ENCODE measurements at places on chromosomes 12 and 14.

DNA sequence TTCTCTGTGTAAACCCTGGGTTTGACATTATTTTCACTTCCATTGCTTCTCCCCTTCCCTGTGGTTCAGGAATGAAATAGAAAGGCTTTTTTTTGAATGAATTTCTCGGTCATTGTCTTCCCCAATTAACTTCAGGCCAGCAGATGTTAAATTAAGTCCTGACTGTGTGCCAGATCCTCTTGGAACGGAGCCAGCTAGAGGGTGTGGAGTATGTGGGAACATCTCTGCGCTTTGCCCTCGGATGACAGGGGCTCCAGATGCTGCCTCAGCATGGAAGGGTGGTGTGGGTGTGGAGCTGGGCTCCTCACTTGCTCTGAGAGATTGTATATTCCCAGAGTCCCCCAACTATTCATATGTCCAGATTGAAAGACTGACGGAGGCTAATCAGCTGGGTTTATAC lies 13.1 kb downstream of the KRT85 start:
- DNase-seq = no peak

- peak; percentile 44 for DNase-seq
These were observed 59.4 kb upstream of the AMIGO2 start for GRCh38 chr12:47139000-47139681.

DNA sequence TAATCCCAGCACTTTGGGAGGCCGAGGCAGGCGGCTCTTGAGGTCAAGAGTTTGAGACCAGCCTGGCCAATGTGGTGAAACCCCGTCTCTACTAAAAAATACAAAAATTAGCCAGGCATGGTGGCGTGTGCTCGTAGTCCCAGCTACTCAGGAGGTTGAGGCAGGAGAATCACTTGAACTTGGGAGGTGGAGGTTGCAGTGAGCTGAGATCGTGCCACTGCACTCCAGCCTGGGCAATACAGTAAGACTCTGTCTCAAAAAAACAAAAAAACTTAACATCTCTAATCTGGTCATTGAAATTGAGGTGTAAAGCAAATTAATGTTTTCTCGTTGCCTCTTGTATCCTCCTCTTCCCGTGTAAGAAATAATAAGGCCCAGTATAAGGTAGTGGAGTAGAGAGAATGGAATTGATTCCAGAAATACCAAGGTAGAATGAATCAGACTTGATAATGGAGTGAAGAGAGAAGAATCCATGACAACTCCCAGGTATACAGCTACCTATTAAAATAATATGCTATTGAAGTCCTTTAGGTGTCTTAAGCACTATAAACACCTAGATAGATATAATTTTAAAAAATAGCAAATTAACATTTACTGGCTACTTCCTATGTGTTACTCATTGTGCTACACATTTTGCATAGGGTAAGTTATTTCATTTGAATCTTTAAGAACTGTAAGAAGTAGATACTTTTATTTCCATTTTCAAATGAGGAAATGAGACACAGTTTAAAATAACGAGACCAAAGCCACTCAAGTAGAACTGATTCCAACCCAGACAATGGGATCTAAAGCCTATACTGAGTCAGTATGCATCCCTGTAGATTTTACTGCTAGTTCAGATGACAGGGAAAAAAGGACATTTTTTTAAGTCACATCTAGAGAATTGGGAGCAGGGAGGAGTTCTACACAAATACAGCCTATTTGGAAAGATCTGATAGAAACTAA lies 23.2 kb downstream of the RAP1B start:
- no peak for DNase-seq

GRCh38 chr14:68886109-68886434 lies 93.0 kb downstream of the ACTN1 start:
- no peak for DNase-seq

GRCh38 chr14:29721586-29721985 lies 206.1 kb downstream of the PRKD1 start:
- no peak for DNase-seq

GRCh38 chr12:67649570-67650387 lies 1.2 kb downstream of the DYRK2 start:
- DNase-seq = no peak

DNA sequence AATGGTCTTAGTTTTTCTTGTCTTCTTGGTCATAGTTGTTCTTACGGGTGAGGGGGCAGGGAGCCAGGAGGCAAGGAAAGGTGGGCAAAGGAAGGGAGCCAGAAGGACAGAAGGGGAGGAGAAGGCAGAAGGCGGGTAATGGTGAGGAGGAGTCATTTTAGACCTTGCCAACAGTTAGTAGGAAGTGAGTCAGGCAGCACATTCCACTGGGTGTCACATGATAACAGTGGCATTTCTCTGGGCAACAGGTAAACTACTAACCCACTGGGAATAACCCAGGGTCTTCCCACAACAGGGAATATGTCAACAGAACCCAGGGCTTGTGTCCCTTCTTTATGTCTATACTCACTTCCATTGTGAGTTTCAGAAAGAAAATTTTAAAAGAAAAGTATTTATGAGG lies 127.6 kb downstream of the SLC8A3 start:
- DNase-seq = no peak

All from bone marrow (tissue), 2 donors.